Left ventricle myocardium superior (tissue), 1 donor: ENCODE measurements at places on chromosomes 1 and 21.

- DNase-seq: no peak
These were observed 15.0 kb upstream of the THEM5 start for GRCh38 chr1:151868486-151868885.

DNA sequence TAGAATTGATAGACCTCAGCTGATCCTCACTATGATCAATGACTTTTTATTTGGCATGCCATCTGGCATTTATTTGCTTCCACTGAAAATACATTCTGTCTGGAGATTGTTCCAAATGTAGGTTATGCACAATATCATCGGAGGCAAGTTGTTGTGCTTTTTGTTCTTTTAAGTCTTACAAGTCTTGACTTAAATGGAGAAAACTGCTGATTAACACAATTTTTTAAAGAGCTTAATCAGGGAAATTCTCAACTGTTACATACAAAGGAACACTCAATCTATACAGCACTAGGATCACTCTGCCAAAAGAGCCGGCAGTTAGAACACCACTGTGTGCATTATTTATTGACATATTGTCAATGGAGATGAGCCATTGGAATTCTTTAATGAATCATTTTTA, 19.2 kb downstream of the CYYR1 start:
- no peak for DNase-seq

DNA sequence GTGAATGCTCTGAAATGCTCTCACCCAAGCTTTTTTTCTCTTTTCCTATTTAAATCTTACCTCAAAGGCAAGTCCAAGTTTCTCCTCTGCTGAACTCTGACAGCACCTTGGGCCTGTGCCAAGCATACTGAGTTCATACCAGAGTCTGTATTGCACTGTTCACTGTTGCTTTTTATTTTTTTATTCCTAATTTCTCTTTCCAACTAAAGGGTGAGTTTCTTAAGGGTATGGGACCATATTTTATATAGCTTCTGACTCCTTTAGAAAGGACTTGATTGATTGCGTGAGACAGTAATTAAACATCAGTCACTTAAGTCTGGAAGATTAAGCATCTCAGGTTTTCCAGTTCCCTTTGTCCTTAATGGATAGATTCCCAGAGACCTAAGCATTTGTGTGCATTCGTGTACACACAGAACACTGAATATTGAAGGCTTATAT, 69.9 kb downstream of the CACHD1 start:
- peak; percentile 70 for DNase-seq

DNA sequence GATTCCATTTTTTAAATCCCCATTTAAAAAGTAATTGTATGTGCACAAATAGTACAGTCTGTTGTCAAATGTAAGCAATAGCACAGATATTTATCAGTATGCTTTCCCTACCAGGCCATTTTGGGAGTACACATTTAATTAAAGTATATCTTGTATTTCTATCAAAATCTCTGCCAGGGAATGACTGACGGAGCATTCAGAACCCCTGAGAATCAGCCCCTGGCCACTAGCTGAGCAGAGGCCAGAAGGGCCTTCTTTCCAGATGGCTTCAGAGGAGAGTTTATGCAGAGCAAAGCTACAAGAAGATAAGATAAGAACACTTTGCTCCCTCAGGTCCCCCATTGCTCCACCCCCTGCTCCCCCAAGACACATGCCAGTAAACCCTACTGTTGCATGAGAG, 99.9 kb upstream of the PROX1 start:
- DNase-seq: no peak

DNA sequence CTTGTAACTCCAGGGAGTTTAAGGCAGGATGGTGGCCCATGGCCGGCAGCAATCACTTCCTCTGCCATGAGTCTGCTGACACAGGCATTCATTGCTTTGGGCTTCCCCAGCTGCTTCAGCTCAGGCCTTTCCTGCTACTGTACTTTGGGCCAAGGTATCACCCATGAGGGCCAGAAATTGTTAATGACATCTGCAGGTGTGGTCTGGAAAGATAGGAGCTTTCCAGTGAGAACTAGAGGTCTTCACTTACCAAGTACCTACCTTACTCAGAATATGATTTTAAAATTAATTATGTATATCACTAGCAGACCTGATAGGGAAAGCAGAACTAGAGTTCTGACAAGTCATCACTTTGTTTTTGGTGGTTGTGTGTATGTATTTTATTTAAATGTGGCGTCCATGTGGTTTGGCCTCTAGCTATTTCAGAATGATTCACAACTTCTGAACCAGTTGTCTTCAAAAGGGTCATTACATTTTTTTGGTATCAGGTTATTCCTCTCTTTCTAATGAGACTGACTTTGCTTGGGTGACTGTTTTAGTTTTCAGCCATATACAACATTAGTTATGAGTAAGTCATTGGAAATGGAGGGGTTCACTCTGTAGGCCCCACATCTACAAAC, 2.7 kb downstream of the RGL1 start:
- DNase-seq: peak; percentile 38

- DNase-seq: no peak
These were observed 7.7 kb downstream of the AHDC1 start for GRCh38 chr1:27596261-27596660.

- DNase-seq: peak; percentile 57
These were observed 959 bp downstream of the CD58 start for GRCh38 chr1:116569776-116570357.

DNA sequence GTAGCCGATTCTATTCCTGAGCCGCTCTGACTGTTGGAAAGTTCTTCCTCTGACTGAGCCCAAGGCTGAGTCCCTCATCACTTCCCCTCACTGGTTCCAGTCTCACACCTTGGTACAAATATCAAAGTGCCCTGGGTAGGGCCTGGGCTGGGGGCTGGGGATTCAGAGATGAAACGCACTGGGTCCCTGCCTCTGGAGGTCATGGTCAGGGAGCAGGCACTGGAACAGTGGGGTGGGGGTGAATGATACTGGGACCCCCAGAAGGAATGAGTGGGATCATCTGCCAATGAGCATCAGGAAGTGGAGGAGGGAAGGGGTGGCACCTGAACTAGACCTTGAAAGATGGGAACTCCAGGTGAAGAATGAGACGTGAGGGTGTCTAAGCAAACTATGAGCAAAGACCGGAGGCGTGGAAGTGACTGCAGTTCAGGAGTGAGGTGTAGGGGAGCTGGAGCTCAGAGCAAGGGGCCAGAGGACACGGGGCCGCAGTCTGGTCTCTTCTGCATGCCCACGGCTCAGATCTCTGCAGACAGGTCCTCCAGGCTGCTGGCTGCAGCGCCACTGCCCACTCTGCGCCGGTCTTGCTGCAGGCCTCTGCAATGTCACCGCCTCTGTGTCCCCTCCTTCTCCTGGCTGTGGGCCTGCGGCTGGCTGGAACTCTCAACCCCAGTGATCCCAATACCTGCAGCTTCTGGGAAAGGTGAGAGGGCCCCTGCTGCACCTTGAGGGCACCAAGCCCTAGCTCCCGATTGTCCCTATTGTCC, 10.0 kb downstream of the PEAR1 start:
- DNase-seq: no peak

DNA sequence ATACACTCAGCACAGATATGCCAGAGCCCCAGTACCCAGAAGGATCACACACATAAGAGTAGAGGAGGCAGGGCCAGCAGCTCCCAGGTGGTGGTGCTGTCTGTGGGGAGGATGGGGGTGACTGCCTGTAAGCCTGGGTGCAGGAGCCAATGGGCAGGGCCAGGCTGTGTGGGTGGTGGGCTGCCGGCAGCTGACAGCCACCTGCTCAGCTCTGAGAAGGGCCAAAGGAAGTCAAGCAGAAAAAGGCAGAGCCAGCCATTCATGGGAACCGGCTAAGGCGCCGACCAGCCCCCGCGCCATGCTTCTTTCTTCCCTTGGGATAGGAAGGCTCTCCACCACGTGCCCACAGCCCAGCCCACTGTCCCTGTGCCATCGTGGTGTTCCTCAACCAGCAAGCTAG, 14.1 kb downstream of the PIK3C2B start:
- DNase-seq: no peak

- DNase-seq: no peak
These were observed 12.6 kb upstream of the PLA2G2C start for GRCh38 chr1:20198918-20199317.

DNA sequence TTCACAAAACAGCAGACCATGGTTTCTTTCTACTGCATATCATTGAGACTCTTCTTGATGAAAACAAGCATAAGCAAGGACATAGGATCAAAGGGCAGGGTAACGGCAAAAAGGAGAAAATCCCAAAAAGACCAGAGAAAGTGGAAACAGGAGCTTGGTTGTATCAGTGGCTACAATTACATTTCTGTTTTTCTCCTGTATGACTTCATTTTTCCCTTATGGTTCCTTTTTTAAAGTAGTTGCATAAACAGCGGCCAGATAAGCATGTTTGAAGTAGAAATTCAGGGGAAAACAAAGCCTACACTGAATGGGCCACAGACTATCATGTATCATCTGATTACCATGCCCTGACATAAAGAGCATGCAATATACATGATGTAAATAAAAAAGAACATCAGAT, 4.6 kb downstream of the EGLN1 start:
- no peak for DNase-seq

GRCh38 chr21:45990049-45990711, 8.6 kb downstream of the COL6A1 start:
- DNase-seq: peak; percentile 22

GRCh38 chr1:235275223-235275622, 52.8 kb downstream of the ARID4B start:
- DNase-seq: no peak

DNA sequence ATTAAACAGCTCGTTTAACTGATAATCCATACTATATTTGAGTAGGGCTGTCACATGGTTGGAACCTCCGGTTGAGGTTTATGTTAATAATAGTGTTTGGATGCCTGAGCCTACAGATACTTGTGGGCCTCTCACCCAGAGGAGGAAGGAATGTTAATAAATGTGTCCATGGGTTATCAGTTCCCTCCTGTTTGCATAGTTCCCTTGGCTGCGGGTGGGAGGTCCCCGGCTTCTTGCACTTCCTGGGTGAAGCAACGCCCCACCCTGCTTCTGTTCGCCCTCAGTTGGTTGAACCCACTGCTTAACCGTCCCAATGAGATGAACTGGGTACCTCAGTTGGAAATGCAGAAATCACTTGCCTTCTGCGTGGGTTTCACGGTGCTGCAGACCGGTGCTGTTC, 23.6 kb upstream of the GBP1 start:
- no peak for DNase-seq

DNA sequence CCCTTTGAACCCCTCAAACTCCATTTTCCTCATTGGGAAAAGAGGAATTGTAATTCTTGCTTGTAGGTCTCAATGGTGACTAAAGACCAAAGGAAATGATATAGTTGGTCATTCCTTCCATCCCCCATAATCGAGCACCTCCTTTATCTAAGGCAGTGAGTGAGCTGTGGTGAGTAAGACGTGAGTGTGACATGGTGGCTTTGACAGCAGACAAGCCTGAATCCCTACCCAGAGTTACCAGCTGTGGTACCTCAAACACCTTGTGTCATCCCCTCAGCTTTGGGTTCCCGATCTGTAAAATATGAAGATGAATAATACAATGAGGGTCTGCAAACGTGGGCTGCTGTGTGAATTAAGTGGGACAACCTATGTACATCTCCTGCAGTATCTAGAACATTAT, 8.4 kb downstream of the TRAF5 start:
- DNase-seq: no peak

DNA sequence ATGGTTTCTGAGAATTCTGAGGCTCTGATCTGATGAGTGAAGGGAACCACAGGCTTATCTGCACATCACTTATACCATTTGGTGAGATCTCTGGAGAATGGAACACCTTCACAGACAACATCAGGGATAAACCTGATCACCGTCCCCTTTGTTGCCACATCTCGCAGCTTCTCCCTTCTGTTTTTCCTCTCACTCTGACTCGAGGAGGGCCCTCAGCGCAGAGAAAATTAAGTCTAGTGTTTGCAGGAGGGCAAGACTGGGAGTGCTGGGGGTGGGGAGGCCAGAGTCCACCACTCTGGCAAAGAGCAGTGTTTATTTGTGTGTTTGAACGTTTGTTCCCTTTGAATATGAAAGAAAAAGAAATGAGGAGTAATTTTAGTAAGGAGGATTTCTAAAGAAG, 29.0 kb upstream of the BATF3 start:
- DNase-seq: no peak

DNA sequence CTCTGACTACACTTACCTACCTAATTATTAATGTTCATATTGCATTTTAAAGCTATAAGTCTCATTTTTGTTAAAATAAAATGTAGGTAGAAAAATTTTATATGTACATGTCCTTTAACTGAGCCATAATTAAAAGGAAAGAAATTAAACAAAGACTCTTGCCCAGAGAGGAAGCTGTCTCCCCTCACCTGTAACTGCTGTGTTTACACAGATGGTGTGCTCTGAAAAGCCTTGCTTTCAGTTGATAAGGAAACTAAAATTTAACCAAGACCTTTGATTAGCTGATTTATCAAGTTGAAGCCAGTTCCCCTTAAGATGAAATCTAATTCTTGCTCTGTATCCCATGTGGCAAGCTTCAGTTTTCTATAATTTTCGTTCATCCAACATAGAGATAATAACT, 213.5 kb downstream of the LYPLAL1 start:
- DNase-seq: no peak

- DNase-seq: no peak
These were observed 13.7 kb upstream of the LBR start for GRCh38 chr1:225441314-225442122.

DNA sequence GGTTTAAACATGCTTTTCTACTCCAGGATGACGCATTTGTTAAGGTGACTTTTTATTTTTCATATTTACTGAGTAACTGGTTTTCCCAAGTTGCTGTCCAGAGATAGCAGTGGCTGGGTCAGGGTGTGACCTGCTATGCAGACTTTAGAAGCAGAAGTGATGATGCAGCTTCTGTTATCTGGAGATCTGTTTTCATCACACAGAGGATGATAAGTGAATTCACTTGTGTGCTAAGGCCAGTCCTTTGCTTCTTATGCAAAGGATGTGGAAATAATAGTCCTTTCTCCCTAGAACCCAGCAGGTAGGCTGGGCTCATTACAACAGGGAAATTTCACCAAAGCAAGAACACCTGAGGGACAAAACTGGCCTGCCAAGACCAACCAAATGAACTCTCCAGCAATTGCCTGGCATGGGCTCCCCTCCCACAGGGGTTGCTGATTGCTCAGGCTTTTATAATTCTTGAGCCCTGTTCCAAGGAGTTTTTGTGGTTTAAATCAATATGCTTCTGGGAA, 97.8 kb upstream of the LPGAT1 start:
- no peak for DNase-seq

- no peak for DNase-seq
These were observed 100.2 kb downstream of the SPATA46 start for GRCh38 chr1:162276493-162276892.

DNA sequence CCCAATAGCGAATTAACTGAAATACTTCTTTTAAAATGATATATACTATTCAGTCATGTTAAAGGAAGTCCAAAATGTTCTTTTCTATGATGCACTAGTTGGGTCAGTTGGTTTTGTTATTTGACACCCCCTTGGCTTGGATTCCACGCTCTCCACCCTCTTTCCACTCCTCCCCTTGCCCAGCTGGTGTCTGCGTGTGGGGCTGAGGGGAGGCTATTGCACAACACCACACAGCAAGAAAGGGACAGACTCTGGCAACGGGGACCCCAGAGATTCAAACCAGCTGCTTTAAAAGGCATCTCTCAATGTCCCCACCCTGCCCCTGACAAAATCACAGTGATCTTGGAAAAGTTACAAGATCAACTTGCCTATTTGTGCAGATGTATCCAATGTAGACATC, 394.3 kb downstream of the TGFB2 start:
- DNase-seq: peak; percentile 69

GRCh38 chr1:81329041-81329440, 471.7 kb upstream of the ADGRL2 start:
- DNase-seq: no peak
